ENCODE measurements at places on chromosomes 13 and 19.
A peak's percentile ranks its signal among the peaks of the same experiment; 100 is the strongest.

DNA sequence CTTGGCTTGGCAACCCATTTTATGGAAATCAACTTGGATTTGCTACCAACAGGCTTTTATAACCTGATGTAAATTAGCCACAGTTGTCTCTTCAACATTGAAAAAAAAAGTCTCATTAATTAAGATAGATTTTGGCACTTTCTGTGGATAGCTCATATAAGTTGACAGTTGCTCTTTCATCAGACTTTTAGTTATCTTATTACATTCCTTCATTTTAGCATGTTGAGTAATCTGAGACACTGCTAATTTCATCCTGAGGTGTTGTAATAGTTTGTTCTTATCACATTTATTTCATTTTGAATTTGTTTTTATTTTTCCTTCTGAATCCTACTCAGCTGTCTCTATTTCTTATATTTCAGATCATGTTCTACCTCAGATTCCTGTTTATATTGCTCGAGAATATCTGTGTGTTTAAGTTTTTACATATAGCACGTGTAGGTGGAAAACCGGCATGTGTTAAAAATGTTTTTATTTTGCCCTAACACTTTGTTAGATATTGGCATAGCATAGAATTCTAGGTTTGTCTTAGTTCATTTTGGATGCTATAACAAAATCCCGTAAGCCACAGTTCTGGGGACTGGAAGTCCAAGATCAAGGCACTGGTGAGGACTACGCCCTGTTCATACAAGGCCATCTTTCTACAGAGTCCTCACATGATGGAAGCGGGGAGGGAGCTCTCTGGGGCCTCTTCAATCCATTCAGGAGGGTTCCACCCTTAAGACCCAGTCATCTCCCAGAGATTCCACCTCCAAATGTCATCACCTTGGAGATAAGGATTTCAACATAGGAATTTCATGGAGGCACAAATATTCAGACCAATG is 239.4 kb downstream of the COL4A1 start:
- no peak for DNase-seq

- no peak for DNase-seq
These were observed 48.8 kb downstream of the COMP start for GRCh38 chr19:18742324-18742723.

DNA sequence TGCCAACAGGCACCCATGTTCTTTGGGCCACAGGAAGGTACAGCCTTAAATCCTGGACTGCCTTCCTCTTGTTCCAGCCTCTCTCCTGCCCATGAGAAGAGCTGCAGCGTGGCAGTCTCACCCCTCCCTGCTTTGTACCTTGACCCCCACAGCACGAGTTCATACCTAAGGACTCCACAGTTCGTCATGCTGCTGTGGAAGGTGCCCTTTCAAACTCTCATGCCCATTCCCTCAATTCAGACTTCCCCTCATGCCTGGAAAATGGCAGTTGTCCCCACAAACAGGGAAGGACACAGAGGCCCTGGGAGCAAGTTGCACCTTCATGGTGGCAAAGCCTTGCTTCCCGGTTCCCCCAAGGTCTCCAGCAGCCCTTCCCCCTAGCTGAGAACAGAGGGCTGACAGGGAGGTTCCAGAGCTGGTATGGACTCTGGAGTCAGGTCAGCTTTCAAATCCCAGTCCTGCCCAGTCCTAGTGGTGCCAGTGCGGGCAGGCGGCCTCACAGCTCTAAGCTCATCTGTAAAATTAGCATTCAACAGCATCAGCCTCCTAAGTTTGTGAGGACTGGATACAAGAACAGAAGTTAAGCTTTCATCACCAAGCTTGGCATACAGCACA is 8.6 kb downstream of the GSK3A start:
- no peak for DNase-seq

DNA sequence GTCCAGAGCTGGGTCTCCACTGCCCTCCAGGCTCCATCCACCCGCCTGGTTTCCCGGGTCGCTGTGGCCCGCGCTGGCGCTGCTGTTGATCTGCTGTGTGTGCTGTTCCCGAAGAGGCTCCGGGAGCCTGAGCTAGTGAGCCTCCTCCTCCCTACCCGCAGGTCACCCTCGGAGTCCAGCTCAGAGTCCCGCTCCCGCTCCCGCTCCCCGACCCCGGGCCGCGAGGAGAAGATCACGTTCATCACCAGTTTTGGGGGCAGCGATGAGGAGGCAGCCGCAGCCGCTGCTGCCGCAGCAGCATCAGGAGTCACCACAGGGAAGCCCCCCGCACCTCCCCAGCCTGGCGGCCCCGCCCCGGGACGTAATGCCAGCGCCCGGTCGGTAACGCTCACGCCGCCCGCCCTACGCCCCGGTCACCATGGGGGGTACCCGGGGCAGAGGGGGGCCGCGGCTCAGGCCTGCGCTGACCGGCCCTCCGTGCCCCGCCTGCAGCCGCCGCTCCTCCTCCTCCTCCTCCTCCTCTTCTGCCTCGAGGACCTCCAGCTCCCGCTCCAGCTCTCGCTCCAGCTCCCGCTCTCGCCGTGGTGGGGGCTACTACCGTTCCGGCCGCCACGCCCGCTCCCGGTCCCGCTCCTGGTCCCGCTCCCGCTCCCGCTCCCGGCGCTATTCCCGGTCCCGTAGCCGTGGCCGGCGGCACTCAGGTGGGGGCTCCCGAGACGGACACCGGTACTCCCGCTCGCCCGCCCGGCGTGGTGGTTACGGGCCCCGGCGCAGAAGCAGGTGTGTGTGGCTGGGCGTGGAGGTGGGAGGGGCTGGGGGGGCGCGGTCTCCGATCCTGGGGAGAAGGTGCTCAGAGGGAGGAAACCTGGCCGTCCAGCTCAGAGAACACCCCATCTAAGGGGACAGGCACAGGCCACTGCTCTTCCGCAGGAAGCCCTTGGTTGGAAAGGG is 12.2 kb downstream of the ZNF296 start:
- no peak for DNase-seq

DNA sequence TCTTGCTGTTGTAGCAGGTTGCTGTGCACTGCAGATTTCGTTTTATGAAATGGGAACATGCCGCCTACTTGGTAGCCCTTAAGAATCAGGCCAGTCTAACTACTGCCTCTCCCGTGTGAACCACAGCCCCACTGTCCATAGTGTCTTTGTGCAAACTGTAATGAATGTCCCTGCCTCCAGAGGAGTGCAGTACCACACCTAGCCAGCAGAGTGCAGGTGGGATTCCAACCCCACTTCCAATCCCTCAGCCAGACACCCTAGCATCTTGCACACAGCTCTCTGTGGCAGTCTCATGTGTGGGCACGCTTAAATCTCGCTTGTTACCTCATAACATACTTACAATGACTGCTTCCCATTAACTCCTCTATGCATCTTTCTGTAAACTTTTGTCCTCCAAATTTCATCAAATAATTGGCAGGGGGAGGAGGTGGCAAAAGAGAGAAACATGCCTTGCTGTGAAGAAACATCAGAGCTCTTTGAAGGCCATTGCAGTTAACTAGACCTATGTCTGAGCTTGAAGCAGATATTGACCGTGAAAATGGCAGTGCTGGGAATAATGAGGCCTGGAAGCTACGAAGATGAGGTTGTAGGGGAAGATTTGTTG is 47.2 kb downstream of the ZAR1L start:
- DNase-seq = peak; percentile 75

GRCh38 chr19:39623946-39624345 is 21.6 kb downstream of the LGALS13 start:
- DNase-seq = no peak

- no peak for DNase-seq
These were observed 1.3 kb downstream of the CCDC9 start for GRCh38 chr19:47257411-47258169.

DNA sequence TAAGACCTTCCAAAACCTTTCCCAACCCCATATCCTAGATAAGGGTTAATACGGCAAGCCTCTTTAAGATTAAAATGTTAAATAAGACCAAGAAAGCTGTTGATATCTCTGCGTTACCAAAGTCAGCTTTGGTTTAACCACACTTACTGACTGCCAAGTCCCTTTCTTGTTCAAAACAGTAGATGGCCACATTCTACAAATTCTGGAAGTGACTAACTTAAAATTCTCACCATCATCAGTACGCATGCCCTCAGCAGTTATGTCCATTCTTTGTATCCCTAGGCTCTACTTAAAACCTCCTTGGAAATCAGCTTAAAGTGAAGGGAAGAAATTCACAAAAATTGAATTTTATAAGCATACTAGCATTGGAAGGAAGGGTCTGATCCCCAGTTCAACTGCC is 23.6 kb downstream of the SOHLH2 start:
- no peak for DNase-seq

- DNase-seq = peak; percentile 98
These were observed 31.9 kb upstream of the FEM1A start for GRCh38 chr19:4759388-4760284.

GRCh38 chr13:113635709-113636108 is 22.3 kb downstream of the ATP4B start:
- no peak for DNase-seq

GRCh38 chr13:93328943-93329342 is 102.3 kb downstream of the GPC6 start:
- no peak for DNase-seq

DNA sequence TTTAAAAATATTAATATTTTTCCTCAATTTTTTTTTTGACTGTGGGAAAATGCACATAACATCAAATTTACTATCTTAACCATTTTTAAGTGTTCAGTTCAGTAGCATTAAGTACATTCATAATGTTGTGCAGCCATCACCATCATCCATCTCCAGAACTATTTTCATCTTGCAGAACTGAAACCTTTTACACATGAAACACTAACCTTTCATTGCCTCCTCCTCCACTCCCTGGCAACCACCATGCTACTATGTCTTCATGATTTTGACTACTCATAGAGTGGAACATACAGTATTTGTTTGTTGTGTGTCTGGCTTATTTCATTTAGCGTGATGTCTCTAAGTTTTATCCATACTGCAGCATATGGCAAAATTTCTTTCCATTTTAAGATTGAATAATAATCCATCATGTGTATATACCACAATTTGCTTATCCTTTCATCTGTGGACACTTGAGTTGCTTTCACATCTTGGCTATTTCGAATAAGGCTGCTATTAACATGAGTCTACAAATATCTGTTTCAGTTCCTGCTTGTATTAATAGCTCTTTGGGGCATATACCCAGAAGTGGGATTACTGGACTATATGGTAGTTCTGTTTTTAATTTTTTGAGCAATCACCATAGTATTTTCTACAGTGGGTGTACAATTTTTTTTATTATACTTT is 376.4 kb downstream of the MTUS2 start:
- no peak for DNase-seq

DNA sequence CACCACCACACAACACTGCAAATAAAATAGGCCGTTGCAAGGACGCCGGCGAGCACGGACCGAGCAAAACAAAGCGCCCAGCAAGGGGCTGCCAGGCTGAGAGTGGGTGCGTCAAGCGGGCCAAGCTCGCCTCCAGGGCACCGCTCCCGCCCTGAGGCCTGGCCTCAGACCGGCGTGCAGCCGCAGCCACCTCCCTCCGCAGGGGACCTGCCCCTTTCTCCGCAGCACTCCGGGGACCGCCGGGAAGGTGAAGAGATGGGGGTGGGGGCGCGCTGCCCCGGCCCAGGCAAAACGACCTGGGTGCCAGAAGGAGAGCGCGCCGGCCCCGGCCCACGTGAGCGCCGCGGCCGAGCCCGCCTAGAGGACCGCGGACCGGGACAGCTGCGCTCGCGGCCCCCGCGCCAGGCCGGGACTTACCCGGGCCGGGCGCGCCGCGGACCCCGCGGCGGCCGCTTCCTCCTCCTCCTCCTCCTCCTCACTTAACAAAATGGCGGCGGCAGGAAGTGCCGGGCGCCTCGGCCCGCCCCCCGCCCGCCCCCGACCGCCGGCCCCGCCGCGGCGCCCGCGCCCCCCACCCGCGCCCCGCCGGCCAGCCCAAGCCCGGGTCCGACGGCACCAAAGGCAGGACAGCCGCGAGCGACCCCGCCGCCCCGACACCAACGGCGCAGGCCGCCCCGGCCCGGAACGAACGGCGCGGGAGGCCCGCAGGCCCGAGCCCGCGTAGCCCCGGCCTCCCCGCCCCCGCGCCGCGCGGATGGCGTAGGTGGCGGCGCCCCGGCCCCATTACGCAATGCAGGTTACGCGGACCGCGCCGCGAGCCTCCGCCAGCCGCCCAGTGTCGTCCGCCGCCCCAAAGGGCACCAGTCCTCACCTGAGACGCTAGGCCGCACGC is 674 bp downstream of the BRD4 start:
- DNase-seq = peak; percentile 68

DNA sequence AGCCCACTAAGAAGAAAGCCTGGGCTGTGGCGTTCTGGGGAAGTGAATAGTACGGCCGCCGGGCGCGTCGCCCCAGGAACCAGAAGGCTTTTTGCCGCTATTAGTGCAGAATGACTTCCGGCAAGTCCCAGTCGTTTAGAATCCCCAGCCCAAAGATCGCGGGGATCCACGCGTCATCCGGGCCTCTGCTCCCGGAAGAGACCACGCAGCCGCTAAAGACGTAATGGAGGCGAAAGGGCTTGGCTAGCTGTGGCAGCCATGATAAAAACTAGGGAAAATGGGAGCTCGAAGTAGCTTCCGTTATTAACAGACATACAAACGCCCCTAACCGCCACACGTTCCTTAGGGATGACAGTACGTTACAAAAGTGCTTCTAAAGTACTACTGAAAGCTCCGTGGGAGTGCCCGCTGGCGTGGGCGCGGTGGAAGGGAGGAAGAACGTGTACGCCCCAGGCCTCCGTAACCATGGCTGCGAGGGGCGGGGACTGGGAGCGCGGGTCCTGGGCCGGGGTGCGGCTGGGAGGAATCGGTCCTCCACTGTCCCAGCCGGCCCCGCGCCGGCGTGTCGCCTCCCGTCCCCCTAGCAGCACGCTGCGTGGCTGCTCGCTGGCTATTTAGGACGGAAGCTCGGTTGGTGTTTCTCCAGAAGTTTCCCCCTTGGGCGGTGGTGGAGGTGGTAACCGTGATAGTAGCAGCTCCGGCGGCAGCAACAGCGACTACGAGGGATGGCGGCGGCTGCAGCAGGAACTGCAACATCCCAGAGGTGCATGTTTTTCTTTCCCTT is at the start of gene SUGT1:
Gene SUGT1 (plus strand): TSS at position 641 of the 784 bp plus-strand sequence. CDS start 85 bp downstream, at position 726.
- DNase-seq = peak; percentile 98

GRCh38 chr19:2003874-2004273 is 11.6 kb downstream of the BTBD2 start:
- no peak for DNase-seq

DNA sequence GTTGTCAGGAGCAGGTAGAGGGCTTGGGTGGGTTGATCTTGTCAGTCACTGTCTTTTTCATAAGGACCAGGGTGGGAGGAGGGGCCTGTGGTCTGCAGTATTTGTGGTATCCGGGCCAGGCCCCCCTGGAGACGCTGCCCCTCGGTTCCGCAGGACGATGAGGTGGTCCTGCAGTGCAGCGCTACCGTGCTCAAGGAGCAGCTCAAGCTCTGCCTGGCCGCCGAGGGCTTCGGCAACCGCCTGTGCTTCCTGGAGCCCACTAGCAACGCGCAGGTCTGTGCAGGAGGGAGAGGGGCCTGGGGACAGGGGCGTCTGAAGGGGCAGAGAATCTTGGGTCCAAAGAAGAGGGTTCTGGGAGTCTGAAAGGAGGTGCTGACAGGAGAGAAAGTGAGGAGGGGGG is 7.1 kb downstream of the RYR1 start:
- no peak for DNase-seq
